GM18507 (cell line): ENCODE measurements at places on chromosomes 11 and 22.

GRCh38 chr11:108241330-108242037, 18.6 kb downstream of the ATM start:
- DNase-seq, result no peak

- DNase-seq, result no peak
Observed at GRCh38 chr11:85854212-85854556, 999 bp upstream of the CCDC83 start.

DNA sequence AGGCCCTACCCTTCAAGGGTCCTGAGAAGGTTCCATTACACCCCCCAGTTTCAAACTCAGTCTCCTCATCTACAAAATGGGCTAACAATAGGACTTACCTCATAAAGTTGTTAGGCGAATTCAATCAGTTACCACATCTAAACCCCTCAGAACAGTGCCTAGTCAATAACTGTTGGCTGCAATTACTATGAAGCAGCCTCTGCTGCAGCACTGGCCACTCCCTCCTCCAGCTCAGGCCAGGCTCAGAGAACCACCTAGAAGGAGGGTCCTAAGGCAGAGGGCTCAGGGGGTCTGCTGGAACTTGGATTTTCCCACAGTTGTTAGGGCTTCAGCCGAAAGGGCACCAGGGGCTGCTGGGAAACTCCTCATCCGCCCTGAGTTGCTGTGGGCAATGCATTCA, 4.7 kb downstream of the FADS3 start:
- DNase-seq, result no peak

DNA sequence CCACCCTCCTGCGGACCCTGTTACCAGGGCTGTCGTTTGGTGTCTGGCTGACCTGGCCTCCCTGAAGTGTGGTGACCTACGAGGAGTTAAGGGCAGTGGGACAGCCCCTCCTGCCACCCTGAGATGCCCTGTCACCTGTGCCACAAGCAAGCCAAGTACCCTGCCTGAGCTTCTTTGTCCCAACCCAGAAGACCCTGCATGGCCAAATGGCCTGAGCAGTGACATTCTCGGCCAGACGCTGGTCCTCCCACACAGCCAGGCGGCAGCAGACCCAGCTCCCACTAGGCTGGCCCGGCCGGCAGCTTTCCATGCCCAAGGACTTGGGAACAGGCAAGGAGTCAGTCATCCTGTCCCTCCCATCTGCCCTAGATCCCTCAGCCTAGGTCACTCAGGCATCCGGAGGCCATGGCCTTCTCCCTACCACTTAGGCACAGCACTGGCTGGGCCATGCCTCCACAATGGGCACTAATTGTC, 7.6 kb downstream of the ARVCF start:
- no peak for DNase-seq

GRCh38 chr11:121556937-121557336, 104.2 kb upstream of the SORL1-AS1 start:
- no peak for DNase-seq

DNA sequence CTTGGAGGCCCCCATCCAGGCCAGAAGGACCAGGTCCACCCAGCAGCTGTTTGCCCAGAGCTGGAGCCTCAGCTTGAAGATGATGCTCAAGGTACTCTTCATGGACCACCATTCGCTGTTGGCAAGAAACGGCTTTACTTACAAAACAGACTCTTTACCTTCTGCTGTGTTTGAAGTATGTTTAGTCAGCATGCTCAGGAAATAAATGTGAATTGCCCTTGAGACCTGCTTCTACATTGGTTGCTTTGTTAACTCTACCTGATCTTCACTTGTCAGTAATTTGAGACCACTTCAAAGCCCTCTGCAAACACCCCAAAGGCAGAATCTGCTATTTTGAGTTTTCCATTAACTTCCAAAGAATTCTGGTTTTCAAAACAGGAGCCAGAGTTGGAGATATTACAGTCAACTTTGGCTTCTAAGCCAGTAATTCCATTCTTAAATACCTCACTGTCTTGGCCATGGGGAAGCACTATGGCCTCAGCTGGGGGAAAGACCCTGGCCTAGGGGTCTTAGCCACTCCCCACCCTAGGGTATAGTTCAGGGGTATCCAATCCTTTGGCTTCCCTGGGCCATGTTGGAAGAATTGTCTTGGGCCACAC, 2.7 kb downstream of the UQCR10 start:
- DNase-seq, result no peak
